ENCODE measurements at places on chromosomes 11 and 22.

DNA sequence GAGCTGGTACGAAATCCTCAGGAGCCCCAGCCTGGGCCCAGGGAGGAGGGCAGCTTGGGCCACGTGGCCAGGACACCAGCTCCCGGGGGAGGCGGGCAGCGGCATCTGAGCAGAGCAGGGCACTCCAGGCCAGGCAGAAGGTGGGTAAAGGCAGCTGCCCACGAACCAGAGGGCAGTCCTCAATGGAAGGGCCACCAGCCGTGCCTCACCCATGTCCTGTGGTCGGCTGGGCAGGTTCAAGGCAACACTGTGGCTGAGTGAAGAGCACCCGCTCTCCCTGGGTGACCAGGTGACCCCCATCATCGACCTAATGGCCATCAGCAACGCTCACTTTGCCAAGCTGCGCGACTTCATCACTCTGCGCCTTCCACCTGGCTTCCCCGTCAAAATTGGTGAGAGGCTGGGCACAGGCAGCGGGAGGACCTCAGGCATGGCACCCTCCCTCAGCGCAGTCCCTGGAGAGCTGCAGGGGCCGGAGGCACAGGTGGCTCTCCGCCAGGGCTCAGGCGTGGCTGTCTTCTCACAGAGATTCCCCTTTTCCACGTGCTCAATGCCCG is 2.5 kb upstream of the SSH3 start:
- DNase-seq, result no peak

GRCh38 chr11:34575671-34576070 is 45.2 kb upstream of the EHF start:
- no peak for DNase-seq

GRCh38 chr11:86706338-86707131 is 34.1 kb upstream of the ME3 start:
- DNase-seq, result no peak

GRCh38 chr22:44261861-44262595 is 50.7 kb downstream of the SHISAL1 start:
- DNase-seq, result no peak

- no peak for DNase-seq
Measured at GRCh38 chr11:130088217-130088616, 18.5 kb downstream of the APLP2 start.

DNA sequence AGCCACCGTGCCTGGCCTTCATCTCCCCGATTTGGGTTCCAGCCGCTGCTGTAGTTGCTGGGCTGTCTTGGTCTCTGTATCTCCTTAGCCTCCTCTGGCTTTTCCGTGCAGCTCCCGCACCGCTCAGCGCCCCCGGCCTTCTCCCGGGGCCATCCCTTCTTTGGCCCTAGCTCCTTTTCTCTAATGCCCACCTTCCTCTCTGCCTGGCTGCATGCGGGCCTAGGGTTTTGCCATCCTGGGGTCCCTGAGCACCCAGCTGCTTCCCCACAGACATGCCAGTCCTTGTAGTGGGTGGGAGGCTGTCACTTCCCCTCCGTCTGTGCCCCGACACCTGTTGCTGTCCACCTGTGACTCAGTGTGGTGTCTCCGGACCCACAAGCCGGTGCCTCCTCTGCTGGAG is 36.4 kb downstream of the KCNJ4 start:
- DNase-seq, result peak; percentile 20

DNA sequence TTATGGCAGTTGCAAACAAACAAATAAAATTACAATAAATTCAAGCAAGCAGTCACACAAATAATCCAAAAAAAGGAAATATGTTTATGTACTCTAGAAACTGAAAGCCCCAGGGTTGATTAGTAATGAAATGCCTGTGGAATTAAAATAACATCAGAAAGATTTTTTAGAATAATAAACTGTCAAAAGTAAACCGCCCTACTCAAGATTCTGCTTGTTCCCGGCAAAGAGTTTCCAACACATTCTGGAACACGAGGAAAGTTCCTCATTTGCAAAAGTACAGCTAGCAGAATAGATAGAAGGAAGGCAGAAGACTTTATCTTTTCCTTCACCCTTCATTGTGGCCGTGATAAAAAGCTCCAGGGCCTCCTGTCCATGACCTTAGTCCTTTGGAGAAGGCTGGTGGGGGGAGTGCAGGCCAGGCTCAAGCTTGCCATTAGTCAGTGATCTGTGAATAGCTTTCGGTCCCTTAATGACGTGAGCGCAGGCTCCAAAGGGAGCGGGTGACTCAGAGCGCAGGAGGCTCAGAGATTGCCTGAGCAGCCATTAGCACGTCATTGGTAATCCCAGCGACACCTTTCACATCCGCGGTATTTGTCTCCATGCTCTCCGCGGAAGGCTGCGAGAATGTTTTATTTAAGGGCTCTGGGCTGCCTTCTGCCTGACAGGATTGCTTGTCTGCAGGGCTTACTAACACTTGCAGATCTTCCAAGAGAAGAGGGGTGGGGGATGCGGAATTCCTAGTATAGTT is 458.3 kb downstream of the METTL15 start:
- DNase-seq, result peak; percentile 84

- no peak for DNase-seq
Measured at GRCh38 chr11:10044618-10045017, 249.4 kb downstream of the SBF2 start.

DNA sequence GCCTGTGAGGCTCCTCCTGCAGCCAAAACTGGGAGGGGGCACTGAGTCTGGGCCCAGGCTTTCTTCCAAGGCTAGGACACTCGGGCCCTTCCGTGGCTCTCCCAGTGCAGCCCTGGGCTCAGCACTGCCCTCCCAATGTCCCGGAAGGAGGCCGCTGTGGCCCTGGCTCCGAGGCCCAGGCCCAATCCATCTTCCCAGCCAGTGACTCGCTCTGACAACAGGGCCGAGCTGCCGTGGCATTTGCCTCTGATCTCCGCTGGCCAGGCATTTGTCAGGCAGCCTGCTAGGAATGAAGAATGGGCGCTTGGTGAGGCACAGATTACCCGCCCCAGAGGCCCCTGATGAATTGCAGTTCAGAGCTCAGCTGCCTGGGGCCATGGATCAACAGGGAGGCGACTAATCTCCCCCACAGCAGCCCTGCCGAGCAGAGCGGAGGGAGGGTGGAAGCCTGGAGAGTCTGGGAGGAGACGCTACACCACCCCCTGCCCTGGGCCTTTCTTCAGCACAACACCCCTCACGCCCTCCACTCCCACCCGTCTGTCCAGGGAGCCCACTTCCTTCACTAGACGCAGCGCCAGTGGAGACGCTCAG is 8.3 kb downstream of the FXYD2 start:
- DNase-seq, result no peak

- DNase-seq, result no peak
Measured at GRCh38 chr11:64516226-64516625, 74.8 kb upstream of the SLC22A12 start.

- no peak for DNase-seq
Measured at GRCh38 chr22:37427711-37428635, 694 bp upstream of the ELFN2 start.

- DNase-seq, result no peak
Measured at GRCh38 chr11:16871368-16871767, 132.9 kb downstream of the C11orf58 start.

DNA sequence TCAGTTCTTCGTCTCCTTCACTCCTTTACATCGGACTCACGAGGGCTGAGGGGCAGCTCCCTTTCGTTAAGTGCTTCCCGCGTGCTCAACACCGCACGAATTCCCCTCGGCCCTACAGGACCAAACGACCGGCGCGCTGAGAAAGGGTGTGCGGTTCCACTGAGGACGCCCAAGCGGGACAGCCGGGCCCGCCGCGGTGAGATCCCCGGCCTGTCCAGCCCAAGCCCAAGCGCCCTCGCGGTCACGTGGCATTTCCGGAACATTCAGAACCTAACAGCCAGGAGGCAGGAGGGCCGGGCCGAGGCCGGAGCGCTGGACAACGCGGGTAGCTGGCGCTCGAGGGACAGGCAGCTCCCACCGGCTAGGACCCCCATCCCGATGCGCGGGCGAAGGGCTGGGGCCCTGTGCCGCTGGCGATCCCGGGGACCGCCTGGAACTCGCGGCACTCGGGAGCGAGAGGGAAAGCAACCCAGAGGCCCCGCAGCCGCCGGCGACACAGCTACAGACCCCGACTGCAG is 737 bp upstream of the STIP1 start:
- peak; percentile 92 for DNase-seq

DNA sequence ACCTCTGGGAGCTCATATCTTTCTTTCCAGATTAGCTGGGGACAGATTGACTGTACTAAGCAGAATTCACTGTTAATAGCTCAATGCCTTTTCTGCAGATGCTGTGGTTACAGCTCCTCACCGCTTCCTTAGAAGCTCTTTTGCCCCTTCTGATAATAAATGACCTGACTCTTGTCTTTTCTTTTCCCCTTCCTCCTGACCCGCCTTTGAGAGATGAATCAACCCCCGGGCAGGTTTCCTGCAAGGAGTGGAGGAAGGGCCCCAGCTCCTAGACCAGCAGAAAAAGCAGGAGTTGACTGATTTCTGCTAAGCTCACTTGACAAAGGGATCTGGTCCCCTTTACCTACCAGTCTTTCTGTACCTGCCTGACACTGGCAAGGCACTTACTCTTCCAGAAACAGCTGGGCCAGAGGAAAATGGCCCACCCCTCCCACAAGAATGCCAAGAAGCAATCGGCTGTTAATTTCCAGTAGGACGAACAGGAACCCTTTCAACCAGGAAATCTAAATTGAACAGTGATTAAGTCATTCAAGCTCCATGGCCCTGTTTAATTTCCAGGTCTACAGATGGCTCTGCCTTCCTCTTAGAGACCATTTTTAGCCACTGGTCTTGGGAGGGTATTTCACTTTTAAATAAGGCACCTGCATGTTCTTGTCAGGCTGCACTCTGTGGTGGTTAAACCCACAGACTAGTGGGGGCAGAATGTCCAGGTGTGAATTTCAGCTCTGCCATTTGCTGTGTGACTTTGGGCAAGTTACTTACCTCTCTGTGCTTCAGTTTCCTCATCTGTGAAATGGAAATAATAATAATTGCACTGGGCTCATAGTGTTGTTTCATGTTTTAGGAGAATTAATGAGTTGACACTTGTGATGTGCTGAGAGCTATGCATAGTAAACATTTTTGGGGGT is 67.5 kb downstream of the PRR5L start:
- DNase-seq, result no peak

GRCh38 chr22:25602916-25603315 is 38.4 kb downstream of the GRK3 start:
- no peak for DNase-seq

GRCh38 chr22:46047841-46048595 is 71.1 kb upstream of the WNT7B start:
- peak; percentile 68 for DNase-seq

- no peak for DNase-seq
Measured at GRCh38 chr11:19398772-19399527, 158.2 kb upstream of the E2F8 start.

All from Right ventricle myocardium superior (tissue), 1 donor.